ENCODE measurements at places on chromosomes 5 and 9.

- no peak for DNase-seq
These were observed 19.3 kb upstream of the GRAMD2B start for GRCh38 chr5:126403876-126404275.

DNA sequence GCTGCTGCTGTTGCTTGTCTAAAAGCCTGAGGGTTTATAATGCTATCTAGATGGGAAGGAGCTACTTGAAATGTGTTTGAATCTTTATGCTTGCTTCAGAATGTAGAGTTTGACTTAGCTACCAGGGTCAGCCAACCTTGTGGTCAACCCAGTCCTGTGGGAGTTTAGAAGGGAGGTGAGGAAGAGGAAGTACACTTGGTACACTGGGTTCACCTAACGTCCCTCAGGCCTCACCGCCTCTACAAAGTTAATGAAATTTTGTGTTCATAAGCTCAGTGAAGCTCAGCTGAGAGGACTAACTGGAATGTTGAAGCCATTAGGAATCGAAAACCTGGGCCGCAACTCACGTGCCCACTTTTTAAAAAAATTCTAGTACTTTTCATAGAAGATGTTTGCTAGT is 10.7 kb downstream of the IQGAP2 start:
- no peak for DNase-seq

- no peak for DNase-seq
These were observed 11.5 kb upstream of the NKX2-5 start for GRCh38 chr5:173246511-173246910.

DNA sequence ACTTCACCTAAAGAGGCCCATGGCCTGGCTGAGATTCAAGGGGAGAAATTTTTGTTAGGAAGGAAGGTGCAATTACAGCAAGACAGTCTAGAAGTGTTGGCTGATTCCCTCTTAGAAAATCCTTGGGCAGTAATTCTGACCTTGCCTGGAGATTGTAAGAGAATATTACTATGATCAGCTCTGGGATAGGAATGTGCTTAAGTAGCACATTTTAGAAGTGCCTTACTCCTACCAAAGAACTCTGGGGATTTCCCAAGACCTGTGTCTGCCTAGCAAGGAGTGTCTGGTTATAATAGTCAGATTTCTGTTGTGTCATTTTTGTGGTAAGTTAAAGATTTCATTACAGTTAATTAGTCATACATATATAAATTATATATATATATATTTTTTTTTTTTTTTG is 52.3 kb downstream of the NLN start:
- no peak for DNase-seq

DNA sequence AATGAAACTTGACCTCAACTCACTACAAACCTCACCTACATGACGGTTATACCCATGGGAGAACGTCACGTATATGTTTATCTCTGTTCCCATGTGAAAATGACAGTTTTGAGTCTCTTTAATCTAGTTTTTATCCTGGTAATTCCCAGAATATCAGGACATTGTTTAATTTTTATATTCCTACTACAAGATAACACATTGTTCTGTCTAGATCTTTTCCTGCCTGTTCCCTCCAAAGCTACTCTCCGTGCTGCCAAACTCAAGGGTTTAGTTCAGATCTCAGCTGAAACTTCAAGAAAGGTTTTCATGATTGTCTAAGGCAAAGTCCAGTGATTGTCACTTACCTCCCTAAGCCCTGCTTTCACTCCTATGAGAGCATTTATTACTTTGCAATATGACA is 1159.4 kb upstream of the SEMA6A start:
- no peak for DNase-seq

DNA sequence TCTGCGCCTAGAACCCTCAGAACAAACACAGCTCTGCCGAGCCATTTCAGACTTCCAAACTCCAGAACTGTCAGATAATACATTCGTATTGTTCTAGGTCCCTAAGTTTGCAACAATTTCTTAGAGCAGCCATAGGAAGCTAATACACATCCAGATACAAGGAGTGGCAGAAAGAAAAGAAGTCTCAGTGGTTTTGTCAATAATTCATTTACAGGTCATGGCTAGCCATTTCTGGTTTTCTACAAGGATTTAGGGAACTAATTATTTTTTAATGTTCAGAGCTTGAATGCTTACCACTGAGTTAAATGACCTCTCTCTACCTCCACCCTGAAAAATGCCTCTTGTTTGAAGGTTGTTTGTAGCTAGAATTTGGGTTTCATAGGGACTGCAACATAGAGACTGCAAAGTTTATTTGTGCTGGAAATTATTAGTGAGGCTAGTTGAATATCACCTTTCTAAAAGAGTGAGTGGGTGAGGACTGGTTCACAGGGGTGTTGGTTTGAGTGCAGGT is 15.5 kb upstream of the ERMP1 start:
- no peak for DNase-seq

DNA sequence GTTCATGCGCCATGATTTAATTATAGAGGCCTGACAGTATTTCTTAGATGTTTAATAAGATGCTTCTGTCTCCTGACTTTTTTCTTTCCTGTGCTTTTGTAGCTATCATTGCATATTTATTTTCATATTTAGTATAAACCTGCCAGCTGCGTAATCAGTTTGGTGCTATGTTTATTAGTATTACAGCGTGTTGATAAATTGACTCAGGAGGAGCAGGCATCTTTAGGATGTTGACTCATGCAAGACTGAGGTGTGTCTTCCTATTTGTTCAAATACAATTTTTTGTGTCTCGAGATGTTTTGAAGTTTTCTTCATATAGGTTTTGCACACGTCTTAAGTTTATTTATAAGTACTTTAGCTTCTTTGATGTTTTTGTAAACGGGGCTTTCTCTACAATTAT is 35.9 kb upstream of the EXOC3 start:
- DNase-seq = no peak

DNA sequence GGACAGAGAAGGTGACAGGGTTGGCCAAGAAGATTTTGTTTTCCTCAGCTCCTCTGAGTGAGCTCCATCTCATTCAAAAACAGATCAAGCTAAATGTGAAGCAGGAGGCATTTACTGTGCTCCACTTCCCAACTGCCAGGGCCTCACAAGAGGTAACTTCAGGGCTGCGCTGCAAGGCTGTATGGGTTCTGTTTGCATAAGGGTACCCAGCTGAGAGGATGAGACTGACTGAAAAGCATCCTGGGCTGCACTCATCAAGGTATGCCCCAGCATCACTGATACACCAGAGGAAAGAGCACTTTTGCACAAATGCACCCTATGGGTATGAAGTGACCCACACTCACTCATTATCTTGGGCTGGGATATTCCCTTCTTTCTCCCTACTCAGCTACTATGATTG is 316.2 kb upstream of the HAPLN1 start:
- DNase-seq = no peak

DNA sequence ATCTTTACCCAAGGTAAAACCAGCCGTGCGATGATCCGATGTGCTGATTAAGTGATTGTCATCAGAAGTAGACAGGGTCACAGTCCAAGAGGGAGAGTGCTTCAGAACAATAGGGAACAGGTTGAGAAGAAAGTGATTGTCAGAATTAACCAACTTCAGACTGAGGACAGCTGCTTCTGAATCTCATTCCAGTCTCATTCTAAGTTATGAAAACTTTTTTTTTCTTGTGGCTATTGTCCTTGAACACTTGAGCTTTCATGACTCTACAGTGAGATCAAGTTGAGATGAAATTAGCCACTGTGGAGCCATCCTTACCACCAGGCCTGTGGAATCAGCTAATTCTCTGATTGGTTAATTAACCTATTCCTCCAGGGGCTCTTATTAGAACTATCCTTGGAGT is 159.9 kb upstream of the WWC1 start:
- DNase-seq = no peak

GRCh38 chr5:16619136-16619535 is 2.3 kb upstream of the RETREG1 start:
- DNase-seq = no peak

DNA sequence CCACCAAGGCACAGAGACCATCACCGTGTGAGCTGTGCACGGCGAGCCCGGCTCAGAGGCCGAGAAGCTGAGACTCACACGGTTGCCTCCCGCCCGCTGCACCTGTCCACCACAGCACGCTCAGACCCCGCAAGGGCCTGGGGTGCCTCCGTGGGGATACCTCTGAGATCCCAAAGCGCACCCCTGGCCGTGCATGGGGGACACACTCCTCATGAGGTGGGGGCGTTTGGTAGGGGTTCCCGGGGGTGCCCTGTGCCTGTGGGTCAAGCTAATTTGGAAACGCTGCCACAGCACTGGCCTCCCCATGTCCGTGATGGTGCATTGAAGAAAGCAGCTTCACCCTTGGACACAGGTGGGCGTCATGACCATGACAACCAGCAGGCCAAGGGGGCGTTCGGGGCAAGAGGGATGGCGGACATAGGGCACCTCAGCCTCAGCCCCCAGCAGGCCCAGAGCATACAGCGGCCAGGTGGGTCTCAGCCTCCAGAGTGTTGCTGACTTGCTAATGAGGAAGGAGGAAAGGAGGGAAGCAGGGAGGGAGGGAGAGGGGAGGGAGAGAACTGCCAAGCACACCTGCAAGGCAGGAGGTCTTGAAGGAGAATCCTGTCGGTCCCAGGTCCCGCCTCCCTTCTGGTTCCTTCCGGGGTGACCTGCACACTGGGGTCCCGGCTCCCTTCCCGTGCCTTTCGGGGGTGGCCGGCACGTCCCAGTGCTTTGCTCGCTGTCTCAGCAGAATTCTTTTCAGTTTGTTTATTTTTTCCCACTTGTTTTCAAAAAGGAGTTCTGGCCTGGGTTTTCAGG is 34.7 kb downstream of the GLT6D1 start:
- no peak for DNase-seq

- peak; percentile 6 for DNase-seq
These were observed 258.5 kb downstream of the AOPEP start for GRCh38 chr9:94984891-94985476.

DNA sequence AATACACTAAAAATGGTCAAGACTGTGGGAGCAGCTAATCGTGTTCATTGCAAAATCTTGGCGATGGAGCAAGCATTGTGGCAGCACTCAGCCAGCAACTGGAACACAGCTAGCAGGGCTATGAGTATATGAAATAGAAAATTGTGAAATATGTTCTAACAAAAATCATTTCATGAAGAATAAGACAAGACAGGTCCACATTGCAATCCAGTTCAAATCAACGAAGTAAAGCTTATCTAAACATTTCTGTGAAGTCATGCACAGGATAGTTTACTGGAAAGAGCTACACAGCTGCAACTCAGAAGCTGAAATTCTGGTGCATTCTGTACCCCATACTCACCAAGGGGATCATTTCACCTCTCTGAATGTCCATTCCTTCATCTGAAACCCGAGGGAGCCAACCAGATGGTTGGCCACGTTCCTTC is 5.3 kb upstream of the NFIL3 start:
- DNase-seq = no peak

- DNase-seq = no peak
These were observed 174.9 kb upstream of the PUM3 start for GRCh38 chr9:3018691-3019230.

DNA sequence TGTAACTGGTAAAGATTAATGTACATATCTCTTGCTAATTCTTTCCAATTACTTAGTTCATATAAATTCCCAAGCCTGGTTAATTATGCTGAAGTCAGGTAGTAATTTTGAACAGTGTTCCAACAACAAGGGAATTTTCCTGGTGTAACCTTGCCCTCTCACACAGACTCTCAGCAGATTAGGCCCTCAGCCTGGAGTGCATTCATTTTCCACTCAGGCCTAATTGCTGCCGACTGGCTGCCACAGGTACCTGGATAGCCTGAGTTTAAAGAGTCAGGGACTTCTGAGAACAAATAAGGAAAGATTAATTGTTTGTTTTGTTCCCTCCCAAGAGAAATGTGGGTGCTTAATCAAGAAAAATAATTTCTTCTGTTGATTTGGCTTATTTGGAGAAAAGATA is 71.4 kb downstream of the PPIC start:
- no peak for DNase-seq

DNA sequence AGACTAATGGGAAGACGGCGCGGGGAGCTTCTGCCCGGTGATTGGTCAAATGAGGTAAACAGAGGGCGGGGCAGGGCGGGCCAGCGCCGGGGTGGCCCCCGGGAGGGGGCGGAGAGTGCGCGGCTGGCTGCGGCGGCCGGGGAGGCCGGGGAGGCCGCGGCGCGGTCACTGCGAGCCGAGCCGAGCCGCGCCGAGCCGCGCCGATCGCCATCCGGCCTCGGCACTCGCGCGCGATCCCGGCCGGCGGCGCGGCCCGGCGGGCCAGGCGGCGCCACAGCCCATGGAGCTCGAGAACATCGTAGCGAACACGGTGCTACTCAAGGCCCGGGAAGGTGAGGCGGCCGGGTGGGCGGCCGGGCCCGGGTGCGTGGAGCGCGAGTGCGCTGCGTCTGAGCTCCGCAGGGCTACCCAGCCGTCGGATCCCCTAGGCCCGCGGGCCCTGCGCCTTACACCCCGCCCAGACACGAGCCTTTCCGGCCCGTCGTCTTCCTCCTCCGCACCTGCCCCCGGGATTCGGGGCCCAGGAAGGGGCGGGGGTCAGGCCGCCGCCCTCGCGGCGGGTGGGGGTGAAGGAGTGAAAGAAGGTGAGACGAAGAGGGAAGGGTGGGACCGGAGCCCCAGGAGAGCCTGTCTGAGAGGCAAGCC is at the start of gene GRK6:
Gene GRK6, plus strand, starts transcription at position 111 of the 645 bp plus-strand sequence. Its CDS starts 170 bp downstream, at position 281.
- DNase-seq = peak; percentile 76

DNA sequence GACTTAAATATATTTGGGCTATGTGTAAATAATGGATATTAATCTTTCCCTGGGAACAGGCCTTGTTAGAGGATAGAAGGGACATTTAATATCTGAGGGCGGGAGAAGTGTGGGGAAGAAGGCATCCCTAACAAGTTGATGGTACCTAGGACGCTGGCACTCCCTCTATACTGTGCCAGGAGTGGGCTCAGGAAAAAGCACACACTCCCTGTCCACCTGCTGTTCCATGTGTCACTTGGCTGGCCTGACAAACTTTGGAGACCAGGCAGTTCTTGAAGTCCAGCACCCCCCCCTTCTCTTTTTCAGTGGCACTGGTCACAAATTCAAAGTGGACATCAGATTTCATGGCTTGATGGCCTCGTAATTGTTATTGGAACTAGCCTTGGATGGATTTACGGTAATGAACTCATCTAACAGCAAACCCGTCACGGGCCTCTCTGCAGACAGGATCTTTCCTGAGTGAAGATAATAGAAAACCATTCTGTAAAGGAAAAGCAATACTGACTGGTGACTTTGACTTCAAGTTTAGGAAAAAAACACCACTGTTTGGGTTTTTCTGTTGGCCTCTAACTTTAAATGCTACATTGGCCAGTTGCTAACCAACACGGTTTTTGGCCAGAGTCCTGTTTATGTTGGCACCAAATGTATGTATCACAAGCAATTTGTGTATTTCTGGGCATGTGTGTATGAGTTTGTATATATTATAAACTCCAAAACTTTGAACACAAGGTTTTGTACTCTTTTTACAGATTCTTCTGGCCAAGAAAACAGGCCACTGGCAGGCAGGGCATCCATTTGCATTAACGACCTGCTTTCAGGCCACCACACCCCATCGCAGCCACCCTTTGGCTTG is 552.6 kb downstream of the CCDC171 start:
- no peak for DNase-seq

DNA sequence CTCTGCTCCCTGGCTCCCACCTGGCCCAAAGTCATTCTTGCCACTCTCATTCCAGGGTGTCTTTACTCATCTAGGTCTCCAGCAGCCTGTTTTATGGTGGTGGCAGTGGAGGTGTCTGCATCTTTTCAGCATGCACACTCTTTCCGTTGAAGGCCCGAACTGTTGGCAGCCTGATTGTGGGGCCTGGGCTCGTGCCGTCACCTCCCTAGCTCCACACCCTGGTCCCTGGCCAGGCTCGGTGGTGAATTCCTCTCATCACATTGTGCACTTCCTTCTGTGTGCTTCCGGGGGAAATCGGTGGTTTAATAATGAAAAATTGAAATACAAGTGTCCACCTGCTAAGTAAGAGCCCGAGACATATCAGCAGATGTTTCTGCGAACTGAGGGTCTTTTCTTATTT is 214.3 kb downstream of the TRIO start:
- DNase-seq = no peak

Measured in central memory CD4-positive, alpha-beta T cell (primary cell).